Activated B cell treated with CpG ODN at 0.5 μM for 24 hours (primary cell): ENCODE measurements at places on chromosomes 6 and 20.

GRCh38 chr6:26232306-26232939 lies 132.6 kb upstream of the BTN3A2 start:
- DNase-seq: no peak

- no peak for DNase-seq
Observed at GRCh38 chr6:150547502-150548222, 52.0 kb upstream of the PLEKHG1 start.

DNA sequence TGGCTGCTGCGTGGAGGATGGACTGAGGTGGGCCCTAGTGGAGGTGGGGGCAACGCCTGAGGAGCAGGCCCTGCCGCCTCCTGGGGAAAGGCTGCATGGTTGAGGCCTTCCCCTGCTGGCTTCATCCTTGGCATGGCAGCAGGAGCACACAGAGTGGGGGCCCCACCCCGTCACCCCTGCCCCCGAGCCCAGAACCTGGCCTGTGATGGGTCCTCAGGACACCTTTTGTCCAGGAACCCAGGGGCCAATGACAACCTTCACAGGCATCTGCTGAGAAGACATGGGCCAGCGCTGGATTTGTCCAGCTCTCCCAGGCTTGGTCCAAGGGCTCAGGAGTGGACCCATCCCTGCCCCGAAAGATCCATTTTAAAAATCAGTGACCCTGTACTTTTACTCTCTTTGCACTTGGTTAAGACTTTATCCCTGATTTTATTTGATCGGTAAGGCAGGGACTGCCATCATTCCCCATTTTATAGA lies 575 bp upstream of the SLC17A9 start:
- DNase-seq: no peak

DNA sequence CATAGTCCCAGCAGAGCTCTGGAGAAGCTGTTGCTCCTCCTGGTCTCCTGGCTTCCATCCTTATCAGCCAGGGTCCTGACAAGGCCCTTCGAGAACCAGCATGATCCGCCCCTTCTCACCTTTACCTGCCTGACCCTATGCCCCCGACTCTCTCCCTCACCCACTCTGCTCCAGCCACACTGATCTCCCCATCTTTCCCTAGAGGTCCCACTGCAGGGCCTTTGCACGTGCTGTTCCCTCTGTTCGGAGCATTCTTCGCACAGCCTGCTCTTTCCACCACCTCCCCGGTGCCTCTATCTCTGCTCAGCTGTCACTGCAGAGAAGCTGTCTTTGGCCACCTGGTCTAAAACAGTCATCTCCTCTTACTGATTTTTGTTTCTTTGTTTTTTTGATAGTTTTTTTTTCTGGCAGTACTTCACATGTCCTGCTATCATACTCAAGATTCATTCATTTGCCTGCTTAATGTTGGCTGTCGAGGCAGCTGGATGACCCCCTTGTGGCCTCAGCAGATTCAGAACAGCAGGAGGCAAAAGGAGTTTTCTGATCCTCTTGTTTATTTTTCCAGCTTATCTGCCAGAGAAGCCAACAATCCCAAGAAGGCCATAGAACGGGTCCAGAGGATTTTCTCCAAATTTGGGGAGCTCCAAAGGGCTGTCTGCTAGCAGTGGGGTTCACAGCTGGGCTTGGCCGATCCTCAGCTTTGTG lies 1.6 kb upstream of the PTGIS start:
- no peak for DNase-seq

DNA sequence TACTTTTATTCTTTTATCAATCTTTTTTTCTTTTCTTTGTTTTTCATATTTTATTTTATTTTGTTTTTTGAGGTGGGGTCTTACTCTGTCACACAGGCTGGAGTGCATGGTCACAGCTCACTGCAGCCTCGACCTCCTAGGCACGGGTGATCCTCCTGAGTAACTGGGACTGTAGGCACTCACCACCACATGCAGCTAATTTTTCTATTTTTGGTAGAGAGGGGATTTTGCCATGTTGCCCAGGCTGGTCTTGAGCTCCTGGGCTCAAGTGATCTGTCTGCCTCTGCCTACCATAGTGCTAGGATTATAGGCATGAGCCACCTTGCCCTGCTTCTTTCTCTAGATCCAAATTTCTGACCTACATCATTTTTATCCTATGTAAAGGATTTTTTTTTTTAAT lies 153.2 kb downstream of the CDKAL1 start:
- DNase-seq: no peak

GRCh38 chr6:156464100-156464878 lies 312.9 kb upstream of the ARID1B start:
- DNase-seq: no peak

GRCh38 chr6:28251661-28252008 lies 434 bp downstream of the ZKSCAN4 start:
- DNase-seq: no peak

DNA sequence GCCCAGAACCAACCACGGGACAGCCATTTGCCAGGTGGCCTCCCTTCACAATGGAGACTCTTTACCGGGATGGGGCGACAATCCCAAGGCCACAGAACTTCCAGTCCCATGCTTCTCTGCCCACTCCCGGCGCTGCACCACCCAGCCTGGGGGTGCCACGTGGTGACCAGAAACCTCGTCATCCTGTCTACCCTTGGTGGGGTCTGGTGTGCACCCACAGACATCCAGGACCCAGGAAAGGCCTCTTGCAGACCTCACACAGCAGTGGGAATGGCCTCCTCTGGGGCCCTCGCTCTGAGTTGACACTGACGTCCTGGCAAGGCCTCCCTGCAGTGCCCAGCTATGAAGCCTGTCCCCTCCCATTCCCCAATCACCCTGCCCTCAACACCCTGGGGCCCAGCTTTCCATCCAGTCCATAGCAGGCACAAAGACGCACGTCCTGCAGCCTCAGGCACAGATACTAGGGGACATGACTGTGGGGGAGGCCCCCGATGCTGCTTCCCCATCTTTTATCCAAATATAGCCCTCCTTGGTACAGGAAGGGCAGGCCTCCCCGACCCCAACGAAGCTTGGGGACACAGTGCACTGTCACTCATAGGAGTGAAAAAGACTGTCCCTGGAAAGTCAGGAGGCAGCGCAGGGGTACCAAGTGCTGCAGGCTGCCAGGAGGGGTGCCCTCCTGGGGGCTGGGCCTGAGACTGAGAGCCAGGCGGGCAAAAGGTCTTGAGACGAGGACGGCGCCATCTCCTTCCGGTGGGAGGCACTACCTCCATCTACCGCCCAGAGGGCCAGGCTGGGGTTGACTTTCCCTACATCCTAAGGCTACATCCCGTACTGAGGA lies 7.2 kb downstream of the CST7 start:
- DNase-seq: no peak

DNA sequence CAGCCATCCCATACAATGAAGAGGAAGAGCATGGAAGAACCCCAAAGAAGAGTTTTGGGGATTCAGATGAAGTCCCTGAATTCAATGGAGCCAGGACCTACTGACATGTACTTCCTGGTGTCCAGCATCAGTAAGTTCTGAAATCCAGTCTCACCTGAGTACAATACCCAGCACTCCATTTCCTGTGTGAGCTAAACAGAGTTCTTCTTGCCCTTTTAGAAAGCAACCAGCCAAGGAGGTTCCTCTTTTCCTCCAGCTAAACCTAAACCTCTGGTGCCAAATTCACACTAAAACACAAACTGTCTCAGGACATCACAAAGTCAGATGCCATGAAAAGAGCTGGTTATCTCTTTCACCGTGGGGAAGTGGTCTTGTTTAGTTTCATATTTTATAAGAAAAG lies 71.5 kb downstream of the PKHD1 start:
- DNase-seq: no peak

GRCh38 chr20:55567826-55568225 lies 437.5 kb downstream of the CBLN4 start:
- DNase-seq: no peak

DNA sequence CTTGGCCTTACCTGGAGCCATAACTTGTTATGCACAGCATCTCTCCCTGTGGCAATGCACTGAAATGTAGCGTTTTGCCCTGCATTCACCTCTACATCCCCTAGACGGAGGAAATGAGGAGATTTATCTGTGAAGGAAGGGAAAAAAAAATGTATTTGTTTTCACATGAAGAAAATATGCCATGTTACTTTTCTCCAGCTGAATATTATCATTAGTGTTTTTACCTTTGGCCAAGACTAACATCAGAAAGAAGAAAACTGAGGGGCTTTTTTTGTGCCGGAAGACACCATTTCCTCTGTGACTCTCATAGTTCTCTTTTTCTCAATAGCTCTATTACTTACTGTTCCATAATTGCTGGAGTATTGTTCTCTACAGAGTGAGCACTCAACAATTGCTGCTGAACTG lies 280.4 kb downstream of the PTPRK start:
- DNase-seq: no peak

- DNase-seq: no peak
Observed at GRCh38 chr6:105677671-105678475, 275.0 kb upstream of the PREP start.

DNA sequence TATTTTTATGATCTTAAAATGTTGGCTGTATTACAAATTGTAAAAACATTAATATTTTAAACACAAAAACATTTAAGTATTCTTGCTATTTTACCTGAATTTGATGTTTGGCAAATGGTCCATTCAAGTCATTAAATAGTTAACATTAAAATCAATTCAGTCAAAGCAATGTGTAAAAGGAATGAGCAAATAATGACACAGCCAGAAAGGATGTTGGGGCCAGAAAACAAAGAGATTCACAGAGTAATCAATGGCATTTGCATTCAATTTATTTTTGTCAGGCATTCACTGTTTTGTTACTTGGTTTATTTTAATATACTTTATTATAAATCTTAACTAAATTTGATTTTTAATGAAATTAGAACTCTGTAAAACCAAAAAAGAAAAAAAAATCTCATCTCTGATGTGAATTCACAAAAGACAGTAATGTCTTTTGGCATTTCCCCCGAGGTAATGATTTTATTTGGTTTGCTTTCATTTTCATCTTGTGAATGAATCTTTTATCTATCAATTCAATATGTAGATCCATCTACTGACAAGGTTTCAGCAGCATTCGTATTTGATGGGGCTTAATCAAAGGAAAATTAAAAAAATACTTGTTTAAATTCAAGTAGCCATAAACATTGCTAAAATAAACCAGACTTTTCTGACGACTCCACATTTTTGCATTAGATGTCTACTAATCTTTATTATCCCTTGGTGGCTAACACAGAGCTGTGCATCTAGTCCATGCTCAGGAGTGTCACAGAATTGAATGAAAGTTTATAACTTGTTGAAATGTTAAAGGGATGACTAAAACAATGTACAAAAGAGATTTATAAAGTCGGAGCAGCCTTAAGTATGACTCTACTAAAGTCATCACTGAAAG lies 866.7 kb upstream of the GJE1 start:
- no peak for DNase-seq

- no peak for DNase-seq
Observed at GRCh38 chr6:130303431-130303830, 62.4 kb upstream of the TMEM200A start.

DNA sequence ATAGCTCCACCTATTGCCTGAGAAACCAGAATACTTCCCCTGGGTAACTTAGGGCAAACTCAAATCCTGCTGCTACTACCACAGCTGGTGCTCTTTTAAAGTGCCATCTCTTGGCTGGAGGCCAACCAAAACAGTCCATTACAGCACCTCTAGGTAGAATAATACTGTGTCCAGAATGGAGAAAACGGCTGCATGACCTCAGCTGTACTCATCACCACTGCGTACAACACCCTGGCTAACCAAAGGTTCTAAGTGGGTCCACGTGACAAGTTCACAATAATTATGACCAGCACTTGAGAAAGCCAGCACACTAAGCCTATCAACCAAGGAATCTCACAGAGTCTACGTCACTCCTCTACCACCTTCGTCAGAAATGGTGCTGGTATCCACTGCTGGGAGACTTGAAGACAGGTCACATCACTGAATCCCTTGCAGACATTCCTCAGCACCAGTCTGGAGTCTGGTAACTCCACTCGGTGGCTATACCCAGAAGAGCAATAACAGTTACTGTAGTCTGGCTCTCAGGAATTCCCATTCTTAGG lies 40.9 kb upstream of the PKIB start:
- DNase-seq: no peak

- DNase-seq: no peak
Observed at GRCh38 chr20:58127701-58128111, 100.7 kb downstream of the ANKRD60 start.

DNA sequence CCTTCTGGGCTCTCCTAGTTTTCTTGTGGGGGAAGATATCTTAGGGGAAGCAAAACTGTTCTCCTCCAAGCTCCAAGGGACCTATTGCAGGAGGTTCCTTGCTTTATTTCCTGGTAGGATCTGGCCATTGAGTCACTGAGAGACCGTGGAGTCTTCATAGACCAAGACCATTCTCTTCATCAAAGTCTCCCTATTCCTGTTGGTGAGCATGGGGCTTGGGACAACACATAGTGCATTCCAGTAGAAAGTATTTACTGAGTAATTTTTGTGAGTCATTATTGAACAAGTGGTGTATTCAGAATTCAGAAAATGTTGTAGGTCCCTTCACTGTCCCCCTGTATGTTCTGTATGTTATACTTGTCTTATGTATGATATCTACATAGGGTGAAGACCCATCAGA lies 133.6 kb downstream of the CDH26 start:
- no peak for DNase-seq

GRCh38 chr6:134097114-134097707 lies 44.8 kb upstream of the SLC2A12 start:
- DNase-seq: no peak

- no peak for DNase-seq
Observed at GRCh38 chr20:2139250-2139649, 37.6 kb downstream of the STK35 start.

- DNase-seq: no peak
Observed at GRCh38 chr20:62910777-62911497, 15.4 kb downstream of the DIDO1 start.

DNA sequence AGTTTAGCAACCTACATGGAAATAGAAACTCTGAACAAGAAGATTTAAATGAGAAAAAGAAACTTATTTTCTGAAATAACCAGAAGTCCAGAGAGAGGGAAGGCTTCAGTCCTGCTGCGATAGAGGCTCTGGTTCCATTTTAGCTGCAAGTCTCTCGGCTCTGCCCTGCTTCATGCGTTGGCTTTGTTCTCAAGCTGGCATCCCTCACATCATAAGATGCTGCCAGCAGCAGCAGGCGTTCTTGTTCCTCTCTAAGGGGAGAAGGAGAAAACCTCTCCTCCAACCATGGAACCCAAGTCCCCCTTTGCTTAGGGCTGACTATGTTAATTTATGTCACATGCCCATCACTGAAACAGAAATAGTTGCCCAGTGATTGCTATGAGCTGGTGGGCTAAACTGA lies 46.4 kb upstream of the PMEPA1 start:
- DNase-seq: no peak

- DNase-seq: no peak
Observed at GRCh38 chr6:127582777-127583462, 5.9 kb downstream of the C6orf58 start.

GRCh38 chr20:53328961-53329360 lies 264.7 kb downstream of the ZNF217 start:
- no peak for DNase-seq

GRCh38 chr6:108565091-108565766 lies 4.5 kb downstream of the FOXO3 start:
- no peak for DNase-seq

GRCh38 chr6:26312501-26313397 lies 52.2 kb upstream of the BTN3A2 start:
- peak; percentile 63 for DNase-seq

DNA sequence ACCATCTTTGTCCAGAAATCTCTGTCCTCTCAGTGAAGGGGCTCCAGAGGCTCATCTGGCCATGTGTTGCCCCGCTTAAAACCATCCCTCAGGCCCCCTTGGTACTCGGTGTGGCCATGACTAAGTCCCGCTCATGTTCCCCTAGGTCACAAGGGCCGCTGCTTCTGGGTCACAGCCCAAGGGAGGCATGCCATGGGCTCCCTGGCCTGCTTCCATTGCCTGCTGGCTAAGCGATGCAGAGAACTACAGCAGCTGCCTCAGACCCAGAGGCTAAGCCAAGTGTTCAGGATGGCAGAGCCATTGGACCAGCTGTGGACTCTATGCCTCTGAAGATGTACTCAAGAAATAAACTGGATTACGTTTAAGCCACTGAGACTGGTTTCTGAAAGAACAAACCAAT lies 95.5 kb downstream of the ZFP64 start:
- DNase-seq: no peak
